ENCODE measurements at places on chromosomes 6 and 20.
A peak's percentile ranks its signal among the peaks of the same experiment; 100 is the strongest.

GRCh38 chr6:43796903-43797890 is 27.2 kb downstream of the VEGFA start:
- no peak for DNase-seq

- DNase-seq, result peak; percentile 8
Measured at GRCh38 chr6:161242113-161242512, 31.7 kb downstream of the AGPAT4 start.

- DNase-seq, result no peak
Measured at GRCh38 chr6:170447561-170447930, 105.6 kb downstream of the PSMB1 start.

DNA sequence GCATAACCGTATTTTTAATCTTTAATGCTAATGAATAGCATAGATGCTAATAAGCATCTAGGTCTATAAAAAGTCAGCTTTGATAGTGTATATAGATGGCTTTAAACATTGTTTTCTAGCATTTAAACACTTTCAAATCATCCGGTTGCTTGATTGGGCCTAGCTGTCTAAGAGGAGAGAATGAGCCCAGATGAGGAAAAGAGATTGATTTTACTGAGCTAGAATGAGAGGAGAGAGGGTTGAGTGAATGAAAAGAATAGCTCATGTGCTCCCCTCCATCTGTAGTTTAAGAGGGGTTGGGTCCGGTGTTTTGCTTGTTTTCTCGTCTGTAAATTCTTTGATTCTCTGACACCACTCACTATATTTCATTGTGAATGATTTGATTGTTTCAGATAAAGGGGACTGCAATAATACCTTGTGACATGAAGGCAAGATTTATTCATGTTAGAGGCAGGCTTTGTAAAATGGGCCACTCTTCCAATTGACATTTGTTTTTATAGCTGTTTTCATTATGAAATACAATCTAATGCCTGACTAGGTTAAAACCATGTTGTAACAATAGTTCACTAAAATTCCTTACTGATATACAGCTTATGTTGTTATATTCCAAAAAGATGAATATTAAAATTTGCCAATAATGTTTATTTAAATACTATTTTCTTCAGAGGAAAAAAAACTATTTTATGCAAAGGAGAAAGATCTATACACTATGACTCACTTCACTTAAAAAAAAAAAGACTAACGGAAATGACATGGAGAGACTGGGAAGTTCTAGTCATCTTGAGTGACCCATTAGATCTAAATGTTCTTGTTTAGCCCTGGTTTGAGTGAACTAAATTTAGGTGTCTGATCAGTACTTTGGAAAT is 3.2 kb downstream of the PTPN1 start:
- no peak for DNase-seq
